Stimulated activated CD4-positive, alpha-beta T cell treated with anti-CD3 and anti-CD28 coated beads, Interleukin-15, amount 100 ng/mL, for 1 hour (primary cell): ENCODE measurements at places on chromosomes 4 and X.

DNA sequence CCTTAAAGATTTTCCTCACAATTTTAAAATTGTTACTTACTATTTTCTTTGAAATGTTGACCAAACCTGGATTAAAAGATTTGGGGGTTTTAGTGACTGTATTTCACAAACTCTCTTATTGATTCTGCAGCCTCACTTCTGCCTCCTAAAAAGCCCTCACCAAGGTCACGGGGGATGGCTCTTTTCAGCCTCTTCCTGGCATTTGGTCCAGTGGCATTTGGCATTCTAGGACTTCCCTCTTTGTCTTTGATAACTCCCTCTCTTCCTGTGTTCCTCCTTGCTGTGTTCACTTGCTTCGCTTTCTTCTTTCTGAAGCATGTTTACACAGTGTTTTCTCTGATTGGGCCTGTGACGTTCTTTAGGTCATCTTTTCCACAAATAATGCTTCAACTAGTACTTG is 21.5 kb downstream of the PKD2 start:
- DNase-seq: no peak

DNA sequence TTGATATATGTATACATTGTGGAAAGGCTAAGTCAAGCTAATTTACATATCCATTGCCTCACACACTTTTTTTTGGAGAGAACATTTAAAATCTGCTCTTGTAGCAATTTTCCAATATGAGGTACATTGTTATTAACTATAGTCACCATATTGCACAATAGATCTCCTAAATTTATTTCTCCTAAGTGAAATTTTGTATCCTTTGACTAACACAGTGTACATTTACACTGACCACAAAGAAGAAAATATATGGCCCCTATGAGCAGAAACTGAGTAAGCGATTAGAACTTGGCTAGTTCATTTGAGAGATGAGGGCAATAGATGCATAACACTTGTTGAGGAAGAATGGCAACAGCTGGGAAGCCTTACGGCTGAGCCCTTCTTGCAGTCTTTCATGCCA is 20.3 kb upstream of the GUCY1B1 start:
- DNase-seq: no peak

DNA sequence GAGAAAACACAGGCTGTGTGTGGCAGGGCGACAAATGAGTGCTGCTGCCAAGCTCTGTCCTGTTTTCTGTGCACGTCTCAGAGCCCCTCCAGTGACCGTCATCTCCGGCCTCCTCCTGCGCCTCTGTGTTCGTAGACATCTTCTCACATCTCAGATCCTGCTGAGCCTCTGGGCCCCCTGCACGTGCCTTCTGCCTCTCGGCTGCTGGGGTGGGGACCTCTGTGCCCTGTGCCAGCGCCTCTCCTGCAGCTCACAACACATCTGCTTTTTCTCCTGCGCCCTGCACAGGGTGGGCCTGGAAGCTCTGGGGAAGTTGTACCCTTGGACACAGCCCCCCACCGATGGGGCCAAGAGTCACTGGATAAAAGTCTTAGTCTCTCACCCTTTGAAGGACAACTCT is 2.4 kb upstream of the CTAG2 start:
- no peak for DNase-seq

DNA sequence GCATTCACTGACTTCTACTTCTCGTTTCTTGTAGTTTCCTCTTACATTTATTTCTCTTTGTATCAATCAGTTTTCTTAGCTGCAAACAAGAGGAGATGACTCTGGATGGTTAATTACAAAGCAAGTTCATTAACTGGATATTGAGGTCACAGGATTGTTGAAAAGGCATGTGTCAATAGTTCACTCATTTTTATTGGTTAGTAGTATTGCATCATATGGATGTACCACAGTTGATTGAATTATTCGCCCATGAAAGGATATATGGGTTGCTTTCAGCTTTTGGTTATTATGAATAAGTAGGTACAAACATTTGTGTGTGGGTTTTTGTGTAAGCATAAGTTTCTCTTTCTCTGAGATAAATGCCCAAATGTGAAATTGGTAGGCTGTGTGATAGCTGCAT is 21.8 kb upstream of the ARHGEF6 start:
- no peak for DNase-seq

- no peak for DNase-seq
Observed at GRCh38 chr4:53490965-53491622, 100.2 kb downstream of the LNX1 start.

GRCh38 chr4:185651851-185652250 is 116.5 kb upstream of the PDLIM3 start:
- no peak for DNase-seq

- no peak for DNase-seq
Observed at GRCh38 chr4:37453999-37454800, 209.7 kb downstream of the NWD2 start.

GRCh38 chr4:121977251-121978171 is 25.7 kb upstream of the TRPC3 start:
- no peak for DNase-seq

DNA sequence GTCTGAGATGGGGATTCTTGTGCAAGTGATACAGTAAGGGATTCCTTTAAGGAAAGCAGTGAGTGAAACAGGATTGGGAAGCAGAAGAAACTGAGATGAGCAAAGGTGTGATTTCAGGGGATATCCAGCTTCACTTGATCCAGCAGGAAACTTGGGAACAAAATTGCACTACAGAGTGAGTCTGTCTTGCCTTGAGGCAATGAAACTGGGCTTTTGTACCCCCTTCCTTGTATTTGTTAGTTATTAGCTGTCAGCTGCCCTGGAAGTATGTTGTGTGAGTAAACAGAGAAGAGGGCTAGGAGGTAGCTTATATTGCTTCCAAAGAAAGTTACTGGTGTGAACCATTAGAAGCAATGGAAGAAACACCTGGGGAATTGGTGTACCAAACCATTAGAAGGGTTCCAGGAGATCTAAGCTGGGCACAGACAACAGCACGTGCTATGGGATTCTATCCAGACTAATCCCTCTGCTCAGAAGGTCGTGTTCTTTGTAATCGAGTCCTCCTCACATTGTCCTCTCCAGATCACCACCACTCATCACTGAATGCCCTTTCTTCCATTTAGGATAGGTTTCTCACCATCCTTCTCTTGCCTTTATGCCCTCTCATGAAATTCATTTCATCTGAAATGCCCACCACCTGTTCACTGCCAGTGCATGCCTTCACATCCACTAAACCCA is 76.0 kb downstream of the PDLIM5 start:
- no peak for DNase-seq

DNA sequence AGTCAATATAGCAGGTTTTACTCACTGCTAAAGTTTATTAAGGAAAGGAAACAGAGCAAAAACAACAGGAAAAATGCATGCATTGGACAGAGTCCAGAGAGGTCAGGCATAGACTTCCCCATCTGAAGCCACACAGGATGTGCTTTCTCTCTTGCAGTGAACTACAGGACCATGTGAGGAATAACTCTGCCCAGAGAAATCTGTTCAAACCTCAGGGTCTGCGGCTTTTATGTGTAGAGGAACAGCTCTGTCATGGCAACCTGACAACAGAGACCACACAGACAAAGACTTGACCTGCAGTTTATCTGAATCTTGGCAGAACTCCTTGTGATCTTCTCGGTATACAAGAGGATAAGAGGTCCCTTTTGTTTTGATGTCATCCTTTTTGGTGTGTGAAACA is 46.3 kb upstream of the LONRF3 start:
- DNase-seq: no peak

DNA sequence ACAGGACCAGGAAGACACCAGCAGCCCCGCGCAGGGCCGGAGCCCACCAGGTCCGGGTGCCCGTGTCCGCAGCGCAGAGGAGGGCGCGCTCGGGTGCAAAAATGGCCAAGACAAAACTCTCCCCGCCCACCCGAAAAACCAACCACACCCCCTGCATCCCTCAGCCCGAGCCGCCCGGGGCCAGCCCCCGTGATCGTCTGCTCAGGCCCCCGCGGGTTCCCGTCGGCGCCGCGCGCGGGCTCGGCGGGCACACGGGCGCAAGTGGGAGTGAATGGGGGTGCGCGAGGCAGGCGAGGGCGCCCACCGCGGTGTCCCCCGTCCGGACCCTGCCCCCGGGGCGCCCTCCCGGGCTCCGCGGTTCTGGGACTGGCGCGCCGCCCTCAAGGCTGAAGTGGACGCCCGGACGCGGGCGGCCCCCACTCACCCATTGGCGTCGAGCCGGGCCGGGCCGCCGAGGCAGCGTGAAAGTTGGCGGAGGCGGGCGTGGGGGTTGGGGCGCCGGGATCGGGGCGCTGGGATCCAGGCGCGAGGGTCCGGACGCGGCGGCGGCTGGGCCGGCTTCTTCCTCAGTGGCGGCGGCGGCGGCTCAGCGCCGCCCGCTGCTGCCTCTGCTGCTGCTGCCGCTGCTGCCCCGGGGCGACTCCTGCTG is 393 bp downstream of the SH3KBP1 start:
- no peak for DNase-seq

GRCh38 chr4:176767183-176767582 is 25.5 kb downstream of the VEGFC start:
- no peak for DNase-seq

GRCh38 chrX:129717892-129718291 is 20.9 kb upstream of the XPNPEP2 start:
- no peak for DNase-seq

DNA sequence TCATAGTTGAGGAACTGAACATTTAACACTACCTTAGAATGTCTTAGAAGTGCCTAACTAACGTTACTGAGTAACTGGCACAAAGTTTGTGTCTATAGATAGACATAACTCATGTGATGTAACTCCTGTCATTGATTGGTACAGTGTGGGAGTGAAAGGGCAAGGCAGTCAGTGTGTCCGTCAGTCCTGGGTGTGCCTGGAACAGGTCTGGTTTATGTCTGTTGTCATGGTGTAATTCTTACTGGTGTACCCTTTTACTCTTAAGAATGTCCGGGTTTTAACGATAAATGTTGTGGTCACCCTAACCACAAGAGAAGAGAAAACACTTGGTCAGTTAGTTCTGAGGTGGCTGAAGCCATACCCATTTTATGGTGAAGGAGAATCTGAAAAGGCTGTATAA is 93.1 kb upstream of the ESX1 start:
- DNase-seq: no peak

DNA sequence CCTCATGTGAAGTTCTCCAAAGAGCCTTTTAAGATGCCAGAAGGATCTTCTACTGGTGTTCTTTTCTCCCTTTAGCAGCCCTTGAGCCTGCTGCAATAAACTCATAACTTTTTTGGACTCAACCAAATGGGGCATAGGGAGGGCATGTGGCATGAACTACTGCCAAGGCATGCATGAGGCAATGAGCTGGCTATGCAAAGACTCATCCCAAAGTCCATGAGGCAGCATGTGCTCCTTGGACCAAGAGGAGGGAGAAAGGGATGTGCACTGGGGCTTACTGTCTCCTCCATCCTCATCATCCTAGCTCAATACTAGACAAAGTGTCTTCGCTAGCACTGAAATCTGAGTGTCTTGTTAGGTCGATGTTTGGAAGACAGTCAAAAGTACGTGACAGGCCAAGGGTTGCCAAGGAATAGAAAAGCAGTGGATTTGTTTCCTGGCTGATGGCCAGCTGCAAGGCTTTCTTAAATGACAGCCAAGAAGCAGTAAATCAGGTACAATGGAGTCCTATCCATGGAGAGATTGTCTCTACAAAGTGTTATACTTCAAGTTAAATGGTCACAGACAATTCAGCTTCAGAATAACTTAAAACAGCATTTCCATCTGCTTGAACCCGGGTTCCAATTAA is 44.5 kb upstream of the ATXN3L start:
- DNase-seq: no peak

DNA sequence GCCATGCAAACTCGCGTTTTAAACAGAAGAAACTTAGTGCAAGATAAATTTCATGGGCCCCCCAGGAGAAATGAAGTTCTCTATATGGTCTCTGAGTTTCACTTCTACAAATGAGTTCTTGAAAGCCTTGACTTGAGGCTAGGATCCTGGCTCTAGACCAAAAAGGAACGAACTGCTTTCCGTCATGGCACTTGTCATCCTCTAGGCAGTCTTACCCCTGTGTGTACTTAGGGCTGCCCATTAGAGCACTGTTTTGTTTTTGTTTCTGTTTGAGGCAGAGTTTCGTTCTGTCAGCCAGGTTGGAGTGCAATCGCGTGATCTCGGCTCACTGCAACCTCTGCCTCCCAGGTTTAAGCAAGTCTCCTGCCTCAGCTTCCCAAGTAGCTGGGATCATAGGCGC is 29.0 kb downstream of the RNF4 start:
- DNase-seq: no peak

GRCh38 chr4:38204339-38205035 is 244.3 kb downstream of the PTTG2 start:
- no peak for DNase-seq

DNA sequence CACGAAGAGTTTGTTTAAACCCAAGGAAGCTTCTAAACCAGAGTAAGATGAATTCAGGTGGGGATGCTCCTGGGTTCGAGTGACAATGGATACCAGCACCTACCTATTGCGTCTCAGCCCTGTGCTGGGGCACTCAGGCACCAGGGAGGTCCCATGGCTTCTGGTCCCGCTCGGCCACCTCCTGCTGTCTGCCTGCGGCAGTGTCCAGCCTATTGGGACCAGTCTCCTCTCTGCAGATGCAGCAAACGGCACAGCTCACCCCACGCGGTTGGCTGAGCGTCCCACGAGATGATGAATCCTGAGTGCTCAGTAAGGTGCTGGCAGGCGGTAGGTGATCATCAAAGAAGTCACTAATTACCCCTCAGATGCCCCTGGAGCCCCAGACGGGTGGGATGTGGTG is 75.2 kb downstream of the ACOX3 start:
- DNase-seq: no peak

- no peak for DNase-seq
Observed at GRCh38 chr4:85788604-85789003, 313.7 kb downstream of the ARHGAP24 start.

DNA sequence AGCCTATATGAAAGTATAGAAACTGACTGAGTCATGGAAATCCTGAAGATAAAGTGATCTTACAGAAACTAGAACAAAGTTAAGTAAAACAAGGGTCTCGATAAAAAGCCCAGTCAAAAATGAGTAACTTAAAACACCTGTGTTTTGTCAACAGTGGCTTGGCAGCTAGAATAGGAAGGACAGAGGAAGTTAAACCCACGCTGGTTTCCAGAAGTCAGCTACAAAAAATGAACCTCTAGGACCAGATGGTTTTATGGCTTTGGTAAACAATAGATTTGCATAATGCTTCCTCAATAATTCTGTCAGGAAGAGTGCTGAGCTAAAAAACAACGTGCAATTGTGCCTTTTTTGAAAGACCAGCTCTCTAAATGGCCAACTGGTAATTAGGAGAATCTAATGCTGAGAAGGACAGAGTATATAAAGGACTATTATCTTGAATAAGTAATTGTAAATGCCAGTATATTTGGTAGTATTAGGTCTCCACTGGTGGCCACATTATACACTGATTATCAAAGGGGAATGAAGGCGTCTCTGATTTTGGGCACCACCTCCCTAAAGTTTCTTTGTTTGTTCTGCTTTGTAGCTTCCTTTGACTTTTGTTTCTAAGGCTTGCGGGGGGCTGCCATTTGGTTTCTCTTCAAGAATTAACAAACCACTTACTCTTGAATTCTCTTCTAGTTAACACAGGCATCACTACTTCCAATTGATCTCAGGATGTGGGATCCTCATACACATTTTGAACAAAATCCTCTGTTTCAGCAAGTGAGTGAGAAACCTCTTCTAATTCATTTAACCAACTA is 72.2 kb upstream of the PPP3CA start:
- DNase-seq: no peak
